LoVo (cell line): ENCODE measurements at places on chromosomes 2 and 18.
A peak's percentile ranks its signal among the peaks of the same experiment; 100 is the strongest.

DNA sequence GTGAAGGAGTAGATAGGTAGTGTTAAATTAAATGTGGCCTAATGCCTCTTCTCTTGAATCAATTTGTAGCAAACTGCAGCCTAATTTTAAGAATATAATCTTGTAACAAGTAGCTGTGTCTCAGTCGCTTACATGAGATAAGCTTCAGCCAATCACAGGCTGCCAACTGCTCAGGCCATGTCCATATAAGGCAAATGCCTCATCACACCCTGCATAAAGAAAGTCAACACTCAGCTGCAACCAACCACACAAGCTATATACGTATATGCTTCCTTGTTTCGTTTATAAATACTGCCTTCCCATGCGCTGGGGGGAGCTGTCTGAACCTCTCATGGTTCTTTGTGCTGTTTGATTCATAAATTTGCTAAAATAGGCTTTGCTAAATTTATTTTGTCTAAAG, 476.3 kb downstream of the TRIB2 start:
- no peak for DNase-seq

- no peak for DNase-seq
Measured at GRCh38 chr2:123913143-123913735, 111.8 kb upstream of the CNTNAP5 start.

- no peak for DNase-seq
Measured at GRCh38 chr2:153864022-153864421, 7.7 kb upstream of the GALNT13 start.

DNA sequence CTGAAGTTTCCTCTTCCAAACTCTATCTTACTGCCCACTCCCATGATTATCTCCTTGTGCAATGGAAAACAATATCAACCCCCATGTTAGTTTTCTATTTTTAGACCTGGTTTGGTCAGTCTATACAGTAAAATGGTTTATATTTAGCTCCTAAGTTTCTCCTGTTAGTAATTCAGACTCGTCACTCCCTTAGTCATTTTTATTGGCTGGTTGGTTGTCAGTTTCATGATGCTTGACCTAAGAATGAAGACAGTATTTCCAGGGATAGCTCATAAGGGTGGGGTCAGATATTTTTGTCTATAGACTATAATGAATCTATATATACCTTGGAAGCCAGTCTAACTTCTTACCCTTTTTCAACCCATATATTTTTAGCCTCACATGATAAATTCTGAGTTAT, 61.4 kb upstream of the NEUROD1 start:
- peak; percentile 2 for DNase-seq

GRCh38 chr2:10352361-10352760, 49.7 kb downstream of the HPCAL1 start:
- no peak for DNase-seq

DNA sequence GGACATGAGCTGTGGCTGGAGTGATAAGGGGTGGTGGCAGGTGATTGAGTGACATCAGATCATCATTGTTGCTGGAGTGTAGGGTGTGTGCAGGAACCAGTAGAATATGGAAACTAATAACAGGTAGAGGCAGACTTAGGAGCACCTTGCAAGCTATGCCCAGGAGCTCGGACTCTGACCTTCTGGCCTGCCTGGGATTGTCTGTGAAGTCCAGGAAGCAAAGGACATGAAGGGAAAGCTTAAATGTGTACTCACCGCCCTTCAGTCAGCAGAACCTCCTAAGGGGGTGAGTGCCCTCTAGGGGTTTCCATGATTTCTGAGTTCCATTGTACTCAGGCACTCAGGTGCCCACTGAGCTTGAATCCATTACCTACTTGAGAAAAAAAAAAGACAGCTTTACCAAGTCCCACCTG, 104.2 kb downstream of the CRIM1 start:
- peak; percentile 57 for DNase-seq

DNA sequence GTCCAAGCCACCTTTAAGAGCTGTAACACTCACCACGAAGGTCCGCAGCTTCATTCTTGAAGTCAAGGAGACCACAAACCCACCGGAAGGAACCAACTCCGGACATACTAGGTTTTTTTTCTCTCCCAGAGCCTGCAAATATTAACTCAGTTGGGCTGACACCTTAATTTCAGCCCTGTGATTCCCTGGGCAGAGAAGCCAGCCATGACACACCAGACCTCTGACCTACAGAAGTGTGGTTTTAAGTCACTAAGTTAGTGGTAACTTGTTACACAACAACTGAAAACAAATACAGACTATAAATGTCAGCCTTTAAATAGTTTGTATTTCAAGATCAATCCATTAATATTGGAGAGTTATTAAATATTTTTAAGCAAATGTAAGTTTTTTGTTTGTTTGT, 855.1 kb downstream of the TMEM182 start:
- DNase-seq: no peak

GRCh38 chr2:119251652-119252051, 28.0 kb downstream of the STEAP3 start:
- no peak for DNase-seq

DNA sequence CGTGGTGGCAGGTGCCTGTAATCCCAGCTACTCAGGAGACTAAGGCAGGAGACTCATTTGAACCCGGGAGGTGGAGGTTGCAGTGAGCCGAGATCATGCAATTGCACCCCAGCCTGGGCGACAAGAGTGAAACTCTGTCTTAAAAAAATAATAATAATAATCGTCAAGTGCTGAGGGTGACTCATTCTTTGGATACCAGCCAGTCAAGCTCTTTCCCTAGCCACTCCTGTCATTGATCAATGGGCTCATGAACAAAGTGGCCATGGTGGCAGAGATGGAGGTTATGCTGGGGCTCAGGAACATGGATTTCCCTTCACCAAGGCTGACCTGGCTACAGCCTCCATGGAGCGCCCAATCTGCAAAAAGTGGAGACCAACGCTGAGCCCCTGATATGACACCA, 94.5 kb upstream of the HAAO start:
- no peak for DNase-seq

DNA sequence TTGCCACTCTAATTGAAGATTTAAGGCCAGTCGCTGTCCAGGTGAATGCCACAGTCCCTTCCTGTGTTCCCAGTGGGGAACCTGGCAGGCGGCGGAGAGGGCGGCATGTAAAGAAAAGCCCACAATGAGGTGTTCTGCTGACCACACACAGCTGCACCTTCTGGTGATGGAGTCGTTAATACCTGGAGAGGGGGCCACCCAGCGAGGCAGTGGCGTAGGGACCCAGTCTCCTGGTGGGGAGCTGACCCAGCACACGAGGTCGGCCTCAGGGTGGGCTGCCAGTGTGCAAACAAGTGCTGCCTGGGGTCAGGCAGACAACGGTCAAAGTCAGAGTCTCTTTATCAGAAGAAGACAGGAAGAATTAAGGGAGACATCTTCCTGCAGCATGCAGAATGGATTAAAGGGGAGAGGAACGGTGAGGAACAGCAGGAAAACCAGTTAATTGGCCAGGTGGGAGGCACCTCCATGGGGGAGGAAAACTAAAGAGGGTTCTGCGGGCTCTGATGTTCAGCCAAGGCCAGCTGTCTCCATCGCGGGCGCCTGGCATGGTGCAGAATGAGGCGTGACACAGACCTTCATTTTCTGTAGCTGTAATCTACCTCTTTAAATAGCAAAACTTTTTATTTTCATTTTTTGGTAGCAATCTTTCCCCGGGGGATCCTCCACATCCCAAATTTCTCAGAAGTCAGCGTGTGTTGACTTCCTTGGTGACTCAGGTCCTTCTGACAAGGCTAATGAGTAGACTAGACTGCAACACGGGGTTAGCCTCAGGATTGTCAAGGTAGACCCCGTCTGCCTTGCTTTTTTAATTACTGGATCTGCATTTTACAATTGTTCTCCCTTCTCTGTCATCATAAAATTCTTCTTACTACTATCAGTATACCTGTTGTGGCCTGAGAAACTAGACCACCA, 78.3 kb downstream of the SMAD7 start:
- no peak for DNase-seq

DNA sequence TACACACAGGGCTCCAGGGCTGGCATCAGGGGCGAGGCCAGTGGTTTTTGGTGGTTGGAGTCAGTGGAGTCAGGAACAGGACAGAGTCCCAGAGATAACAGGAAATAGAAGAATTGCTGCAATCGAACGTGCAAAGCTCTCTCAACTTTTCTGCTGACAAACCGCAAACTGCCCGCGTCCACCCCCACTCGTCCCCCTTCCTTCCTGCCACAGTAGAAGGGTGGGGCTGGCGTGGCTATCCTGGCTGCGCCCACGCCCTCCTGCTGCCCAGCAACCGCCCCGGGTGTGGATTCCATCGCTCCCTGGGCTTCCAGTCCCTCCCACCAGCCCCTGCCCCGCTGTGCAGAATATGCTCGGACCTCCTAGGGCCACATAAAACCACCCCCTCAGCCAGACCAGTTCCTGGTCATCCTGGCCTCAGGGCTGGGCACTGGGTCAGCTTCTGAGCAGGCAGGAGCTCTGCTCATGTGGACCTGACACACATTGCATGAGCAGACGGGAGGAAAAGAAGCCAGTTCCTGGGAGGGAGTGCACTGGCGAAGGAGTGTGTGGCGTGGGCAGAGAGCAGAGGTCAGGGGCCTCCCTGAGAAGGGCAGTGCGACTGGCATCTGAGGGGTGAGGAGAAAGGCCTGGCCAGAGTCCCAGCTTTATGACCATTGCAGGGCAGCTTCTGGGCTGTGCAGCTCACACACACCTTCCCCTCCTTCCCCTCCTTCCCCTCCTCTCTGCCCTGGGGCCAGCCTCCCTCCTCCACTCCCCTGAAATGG, 85.4 kb upstream of the ATG16L1 start:
- DNase-seq: peak; percentile 1

- no peak for DNase-seq
Measured at GRCh38 chr2:189959450-189959849, 103.1 kb downstream of the MSTN start.

DNA sequence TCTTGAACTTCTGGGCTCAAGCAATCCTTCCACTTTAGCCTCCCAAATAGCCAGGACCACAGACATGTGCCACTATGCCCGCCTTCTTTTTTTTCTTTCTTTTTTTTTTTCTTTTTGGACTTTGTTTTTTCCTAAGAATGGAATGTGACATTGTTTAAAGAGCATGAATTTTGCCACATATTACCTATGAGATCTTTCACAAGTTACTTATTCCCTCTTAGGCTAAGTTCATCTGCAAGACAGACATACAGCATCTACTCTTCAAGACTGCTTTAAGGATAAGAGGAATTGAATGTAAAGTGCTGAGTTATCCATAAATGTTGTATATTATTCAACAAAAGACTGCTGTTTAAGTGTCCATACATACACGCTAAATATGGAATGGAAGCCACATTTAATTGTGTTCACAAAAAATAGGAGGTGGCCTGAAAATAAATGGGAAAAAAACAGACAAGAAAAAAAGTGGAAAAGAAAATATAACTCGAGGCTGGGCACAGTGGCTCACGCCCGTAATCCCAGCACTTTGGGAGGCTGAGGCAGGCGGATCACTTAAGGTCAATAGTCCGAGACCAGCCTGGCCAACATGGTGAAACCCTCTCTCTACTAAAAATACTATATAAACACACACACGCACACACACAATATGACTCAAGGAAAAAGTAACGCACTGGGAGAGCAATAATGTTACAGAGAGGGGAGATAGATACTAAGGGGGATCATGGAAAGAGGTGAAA, 3.2 kb upstream of the PPM1G start:
- no peak for DNase-seq

- no peak for DNase-seq
Measured at GRCh38 chr2:42849311-42849710, 56.9 kb upstream of the HAAO start.

GRCh38 chr2:174681099-174682006, 82.9 kb downstream of the CHRNA1 start:
- DNase-seq: no peak
